ENCODE measurements at places on chromosomes 12 and 14.

- DNase-seq, result no peak
Observed at GRCh38 chr12:3553221-3553620, 62.2 kb downstream of the PRMT8 start.

DNA sequence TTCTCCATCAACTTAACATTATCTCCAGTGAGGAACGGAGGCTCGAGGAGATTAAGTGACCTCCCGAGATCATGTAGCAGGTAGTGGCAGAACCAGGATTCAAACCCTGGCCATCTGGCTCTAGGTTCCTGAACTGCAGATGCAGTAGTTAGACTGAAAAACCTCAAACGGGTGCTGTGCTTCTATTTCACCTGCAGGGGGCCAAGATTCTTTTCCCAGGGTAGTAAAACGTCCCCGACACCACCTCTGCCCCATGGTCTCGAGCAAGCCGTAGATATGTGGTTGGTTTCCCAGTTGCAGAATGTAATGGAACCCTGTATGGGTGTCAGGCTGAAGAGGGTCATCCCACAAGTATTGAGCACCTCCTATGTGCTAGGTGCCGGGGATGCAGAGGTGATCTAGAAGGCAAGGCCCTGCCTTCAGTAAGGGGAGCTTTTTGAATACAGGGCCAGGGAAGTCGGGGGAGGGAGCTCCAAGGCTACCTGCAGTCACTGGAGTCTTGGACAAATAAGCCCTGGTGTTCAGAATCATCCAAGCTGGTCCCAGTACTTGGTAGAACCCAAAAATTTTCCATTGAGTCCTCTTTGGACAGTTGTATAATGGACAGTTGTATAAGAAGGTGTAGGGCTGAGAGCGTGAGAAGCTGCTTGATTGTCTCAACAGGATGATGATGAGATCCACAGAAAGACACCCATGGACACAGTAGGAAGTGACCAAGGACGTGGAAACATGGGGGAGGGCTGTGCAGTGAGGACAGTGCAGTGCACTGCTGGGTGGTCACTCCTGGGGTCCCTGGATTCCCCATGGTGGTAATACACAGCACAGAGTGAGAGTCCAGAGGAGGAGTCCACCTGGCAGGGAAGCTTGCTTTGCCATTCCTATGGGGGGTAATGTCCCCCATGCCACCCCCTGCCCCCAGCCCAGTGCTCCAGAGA, 197.2 kb downstream of the CHST11 start:
- no peak for DNase-seq

DNA sequence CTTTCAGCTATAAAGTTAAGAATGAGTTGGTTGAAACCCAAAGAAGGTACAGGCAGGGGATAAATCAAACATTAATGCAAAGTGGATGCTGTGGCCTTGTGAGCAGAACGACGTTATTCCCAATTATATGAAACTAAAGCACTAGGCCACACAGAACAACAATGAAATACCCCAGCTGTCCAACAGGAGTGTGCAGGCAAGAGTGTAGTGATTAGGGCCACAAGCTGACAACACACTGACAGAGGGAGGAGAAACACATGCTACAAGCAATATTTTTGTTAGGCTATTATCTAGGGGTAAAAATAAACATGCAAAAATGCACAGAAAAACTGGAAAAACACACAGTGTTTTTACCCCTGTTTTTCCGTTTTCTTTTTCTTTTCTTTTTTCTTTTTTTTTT, 15.0 kb downstream of the MAP3K9 start:
- no peak for DNase-seq

DNA sequence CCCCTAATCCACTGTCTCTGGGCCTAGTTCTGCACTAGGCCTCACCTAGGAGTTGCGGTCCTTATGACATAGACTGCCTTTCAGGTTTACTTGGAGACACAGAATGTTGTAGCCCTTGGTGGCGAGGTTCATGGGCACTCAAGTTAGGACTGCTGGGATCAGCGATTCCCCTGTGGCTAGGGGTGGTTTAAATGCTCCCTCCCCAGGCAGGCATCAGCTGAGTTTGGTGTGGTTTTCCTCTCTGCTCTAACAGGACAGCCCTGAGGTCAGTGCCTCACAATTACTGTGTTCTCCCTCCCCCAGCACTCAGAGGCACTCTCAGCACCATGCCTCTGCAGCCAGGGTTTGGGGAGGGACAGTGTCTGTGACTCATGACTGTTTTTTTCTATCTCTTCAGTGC, 22.2 kb upstream of the RDH16 start:
- no peak for DNase-seq

DNA sequence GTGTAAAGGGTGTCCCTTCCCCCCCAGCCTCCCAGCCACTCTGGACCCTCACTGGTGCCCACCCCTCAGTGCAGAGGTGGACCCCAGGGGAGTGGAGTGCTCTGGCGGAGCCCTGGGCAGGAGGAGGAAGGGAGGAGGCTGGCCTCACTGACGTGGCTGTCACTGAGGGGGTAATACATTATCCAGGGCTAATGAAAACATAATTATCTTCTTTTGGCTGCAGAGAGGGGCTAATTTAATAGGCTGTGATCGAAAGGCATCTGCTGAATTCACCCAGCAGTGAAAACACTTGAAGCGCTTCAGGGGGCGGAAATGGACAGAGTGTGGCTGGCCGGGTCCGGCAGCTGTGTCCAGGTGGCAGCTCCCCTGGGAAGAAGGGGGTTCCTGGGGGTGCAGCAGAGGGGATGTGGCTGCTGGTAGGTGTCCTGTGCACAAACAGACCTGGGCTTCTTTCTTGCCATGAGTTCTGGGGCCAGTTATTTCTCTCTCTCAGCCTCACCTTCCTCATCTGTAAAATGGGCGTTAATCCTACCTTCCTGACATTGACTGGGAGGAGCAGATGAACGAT, 3.7 kb upstream of the NOS1 start:
- no peak for DNase-seq

- DNase-seq, result no peak
Observed at GRCh38 chr14:37472906-37473305, 122.1 kb downstream of the FOXA1 start.

DNA sequence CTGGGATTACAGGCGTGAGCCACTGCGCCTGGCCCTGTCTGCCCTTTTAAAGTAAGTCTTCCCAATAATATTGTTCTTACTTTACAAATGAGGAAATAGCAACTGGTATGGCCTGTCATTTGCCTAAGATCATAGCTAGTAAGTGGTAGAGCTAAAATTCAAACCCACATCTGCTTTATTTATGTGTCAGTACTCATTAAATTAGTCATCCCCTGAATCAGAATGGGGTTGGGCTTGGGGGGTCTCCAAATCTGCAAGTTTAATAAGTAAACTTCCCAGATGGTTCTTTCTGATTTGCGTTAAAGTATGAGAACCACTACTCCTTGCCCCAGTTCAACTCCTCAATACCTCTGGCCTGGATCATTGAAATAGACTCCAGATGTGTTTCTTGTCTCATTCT, 96.2 kb downstream of the FAR2 start:
- DNase-seq, result no peak

DNA sequence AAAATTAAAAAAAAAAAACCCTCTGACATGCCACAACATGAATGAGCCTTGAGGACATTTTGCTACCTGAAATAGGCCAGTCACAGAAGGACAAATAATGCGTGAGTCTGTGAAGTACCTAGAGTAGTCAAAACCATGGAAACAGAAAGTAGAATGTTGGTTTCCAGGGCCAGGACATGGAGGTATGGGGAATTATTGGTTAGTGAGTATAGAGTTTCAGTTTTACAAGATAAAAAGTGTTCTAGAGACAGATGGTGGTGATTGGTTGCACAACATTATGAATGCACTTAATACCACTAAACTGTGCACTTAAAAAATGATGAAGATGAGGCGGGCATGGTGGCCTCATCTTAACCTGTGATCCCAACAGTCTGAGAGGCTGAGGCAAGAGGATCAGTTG, 47.6 kb upstream of the ZFP36L1 start:
- no peak for DNase-seq

- DNase-seq, result no peak
Observed at GRCh38 chr12:11891346-11891745, 179.4 kb upstream of the BCL2L14 start.

GRCh38 chr14:56570295-56570694, 9.3 kb upstream of the TMEM260 start:
- no peak for DNase-seq

DNA sequence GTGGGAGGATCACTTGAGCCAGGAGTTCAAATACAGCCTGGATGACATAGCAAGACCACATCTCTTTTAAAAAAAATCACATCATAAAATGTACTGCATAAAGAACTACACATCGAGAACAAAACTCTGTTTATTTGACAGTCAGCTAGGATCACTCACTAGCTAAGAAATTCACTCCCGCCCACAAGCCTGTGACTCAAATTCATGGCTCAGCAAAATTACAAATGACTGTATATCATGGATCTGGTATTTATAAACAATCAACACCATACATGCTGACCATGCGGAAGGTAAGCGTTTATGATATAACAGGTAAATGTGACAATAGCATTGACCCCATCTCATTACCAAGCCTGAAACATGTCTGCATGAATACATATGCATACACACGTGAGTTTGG, 206.5 kb downstream of the EFCAB11 start:
- no peak for DNase-seq

DNA sequence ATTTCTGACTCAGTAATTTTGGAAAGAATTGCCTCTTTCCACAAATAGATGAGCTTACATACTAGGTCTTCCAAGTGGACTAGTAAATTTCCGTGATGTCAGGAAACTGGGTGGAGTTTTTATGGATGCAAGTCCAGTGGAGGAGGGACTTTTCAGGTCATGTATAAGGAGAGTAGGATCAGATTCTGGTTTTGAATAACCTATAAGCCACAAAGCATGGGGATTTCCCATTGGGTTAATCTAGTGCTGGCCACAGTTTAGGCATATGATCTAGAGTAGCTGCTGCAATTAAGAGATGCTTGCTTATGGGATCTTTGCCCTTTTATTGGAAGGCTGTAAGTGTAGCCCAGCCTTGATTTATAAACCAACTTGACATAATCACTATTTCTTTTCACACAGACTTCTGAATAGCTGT, 33.8 kb downstream of the STK38L start:
- DNase-seq, result no peak

DNA sequence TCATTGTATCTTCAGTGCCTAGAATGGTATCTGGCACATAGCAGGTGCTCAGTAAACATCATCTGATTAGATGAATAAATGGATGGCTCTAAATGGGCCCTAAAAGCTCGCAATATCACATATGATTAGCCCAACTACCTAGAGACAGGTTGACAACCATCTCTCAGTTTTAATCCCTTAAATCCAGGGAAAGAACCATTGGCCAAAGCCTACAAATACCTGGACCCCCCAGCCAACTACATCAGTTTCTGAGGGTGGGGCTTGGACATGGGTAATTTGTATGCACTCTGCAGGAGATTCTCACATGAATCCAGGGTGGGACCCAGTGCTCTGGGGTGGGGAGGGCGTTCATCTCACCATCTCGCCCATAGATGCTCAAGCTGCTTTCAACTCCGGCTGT, 4.8 kb upstream of the DTX1 start:
- no peak for DNase-seq

DNA sequence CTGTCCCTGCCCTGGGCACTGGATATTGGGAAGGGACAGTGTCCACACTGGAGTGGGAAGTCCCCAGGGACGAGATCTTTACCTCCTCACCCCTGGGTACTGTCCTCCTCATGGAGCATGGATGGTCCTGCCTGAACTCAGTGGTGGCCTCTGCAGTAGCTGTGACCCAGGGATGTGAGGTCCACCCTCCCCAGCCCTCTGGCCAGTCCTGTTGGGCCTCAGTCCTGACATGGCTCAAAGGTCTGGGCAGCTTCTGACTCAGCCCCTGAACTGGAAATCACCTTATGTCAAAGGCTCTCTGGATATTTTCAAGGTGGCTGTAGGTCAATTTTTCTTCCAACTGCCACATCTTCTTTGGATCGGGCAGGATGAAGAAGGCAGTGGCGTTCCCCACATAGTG, 24.4 kb downstream of the SERPINA1 start:
- DNase-seq, result no peak

- DNase-seq, result no peak
Observed at GRCh38 chr12:56163533-56164344, 5.6 kb downstream of the MYL6 start.
